Omental fat pad (tissue), 4 donors: ENCODE measurements at places on chromosomes 2 and 18.

GRCh38 chr2:30089171-30089570 lies 57.6 kb upstream of the YPEL5 start:
- DNase-seq: no peak

- no peak for DNase-seq
These were observed 481.4 kb downstream of the CMPK2 start for GRCh38 chr2:6384341-6384740.

GRCh38 chr2:15042801-15043217 lies 410.3 kb downstream of the LRATD1 start:
- no peak for DNase-seq

DNA sequence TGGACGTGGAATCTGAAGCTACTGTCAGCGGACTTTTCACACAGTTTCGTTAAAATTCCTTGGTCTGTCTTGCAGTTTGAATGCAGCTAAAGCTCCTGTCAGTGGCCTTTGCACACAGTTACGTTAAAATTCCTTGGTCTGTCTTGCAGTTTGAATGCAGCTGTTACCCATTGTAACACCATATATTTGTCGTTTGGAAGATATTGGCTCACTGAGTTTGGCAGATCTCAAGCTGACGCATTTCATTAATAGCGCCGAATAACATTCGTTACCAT lies 1.0 kb downstream of the LIMS1 start:
- DNase-seq: no peak

GRCh38 chr18:44258086-44258485 lies 422.6 kb upstream of the SETBP1 start:
- DNase-seq: no peak

- DNase-seq: no peak
These were observed 1.4 kb downstream of the SP110 start for GRCh38 chr2:230218421-230218820.

GRCh38 chr2:34379586-34379985 lies 780.5 kb upstream of the FAM98A start:
- DNase-seq: no peak

- no peak for DNase-seq
These were observed 72.8 kb upstream of the FANCL start for GRCh38 chr2:58313926-58314325.

- DNase-seq: no peak
These were observed 71.7 kb downstream of the POLR1A start for GRCh38 chr2:86033751-86034692.

GRCh38 chr2:48134704-48135103 lies 228.4 kb upstream of the FBXO11 start:
- DNase-seq: no peak

- no peak for DNase-seq
These were observed 27.3 kb downstream of the PLA2R1 start for GRCh38 chr2:160035125-160035524.

GRCh38 chr2:6880200-6880733 lies 2.7 kb downstream of the RSAD2 start:
- no peak for DNase-seq

- DNase-seq: no peak
These were observed 79.6 kb upstream of the LAPTM4A start for GRCh38 chr2:20130821-20131645.

DNA sequence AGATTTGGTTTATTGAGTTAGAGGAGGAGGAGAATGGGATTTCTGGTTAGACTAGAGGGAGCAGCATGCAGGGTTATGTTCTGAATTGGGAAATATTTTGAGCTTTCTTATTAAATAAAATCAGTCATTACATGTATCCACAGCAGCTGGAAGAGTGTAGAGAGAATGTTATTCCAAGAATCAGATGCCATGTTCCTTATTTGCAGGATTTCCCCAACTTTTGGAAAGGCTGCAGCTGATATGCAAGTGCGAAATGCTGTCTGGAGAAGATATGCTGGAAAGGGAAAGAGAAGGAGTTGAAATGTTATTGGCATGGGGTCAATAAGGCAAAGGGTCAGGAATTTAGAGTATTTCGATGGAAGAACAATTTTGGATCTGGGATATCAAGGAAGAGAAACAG lies 255.8 kb downstream of the MTX2 start:
- DNase-seq: no peak

DNA sequence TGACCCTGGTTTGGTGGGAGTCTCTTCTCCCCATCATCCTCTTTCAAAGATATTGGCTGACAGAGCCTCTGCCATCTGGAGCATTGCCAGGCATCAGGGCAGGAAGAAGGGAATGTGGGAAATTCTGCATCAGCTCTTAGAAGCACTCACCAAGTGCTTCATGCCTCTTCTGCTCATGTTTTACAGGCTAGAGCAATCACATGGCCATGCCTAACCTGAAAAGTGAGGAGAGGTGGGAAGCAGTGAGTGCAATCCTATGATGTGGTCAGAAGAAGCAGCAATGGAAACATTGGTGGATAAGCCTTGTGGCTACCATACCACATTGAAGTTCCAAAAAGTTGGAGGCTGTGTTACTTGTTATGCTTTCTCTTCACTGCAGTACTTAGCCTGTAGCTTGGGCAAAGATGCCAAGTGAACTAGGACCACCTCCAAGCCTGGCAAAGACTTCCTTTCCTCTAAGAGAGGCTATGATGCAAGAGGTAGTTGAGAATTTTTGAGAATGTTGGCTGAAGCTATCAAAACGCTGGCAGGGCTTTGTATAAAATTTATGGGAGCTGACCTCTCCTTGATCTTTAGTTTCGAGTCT lies 64.1 kb downstream of the BCL2L11 start:
- DNase-seq: no peak

GRCh38 chr18:23306822-23307221 lies 146.3 kb upstream of the RIOK3 start:
- DNase-seq: no peak

- no peak for DNase-seq
These were observed 6.0 kb upstream of the SLC39A10 start for GRCh38 chr2:195651046-195651445.

GRCh38 chr2:236536727-236537398 lies 32.8 kb upstream of the ACKR3 start:
- DNase-seq: no peak

DNA sequence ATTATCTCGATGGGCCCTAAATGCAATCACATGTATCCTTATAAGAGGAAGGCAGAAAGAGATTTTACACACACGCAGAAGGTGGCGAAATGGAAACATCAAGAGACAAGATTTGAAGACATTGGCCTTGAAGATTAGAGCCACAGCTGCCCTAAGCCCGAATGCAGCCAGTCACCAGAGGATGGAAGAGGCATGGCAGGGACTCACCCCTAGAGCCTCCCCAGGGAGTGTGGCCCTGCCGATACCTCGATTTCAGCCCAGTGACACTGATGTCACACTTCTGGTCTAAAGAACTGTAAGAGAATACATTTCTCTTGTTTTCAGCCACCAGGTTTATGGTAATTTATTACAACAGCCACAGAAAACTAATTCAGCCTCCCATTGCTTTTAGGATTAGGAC lies 17.4 kb downstream of the TTC39C start:
- no peak for DNase-seq

GRCh38 chr18:37667836-37668235 lies 102.2 kb upstream of the CELF4 start:
- DNase-seq: no peak

DNA sequence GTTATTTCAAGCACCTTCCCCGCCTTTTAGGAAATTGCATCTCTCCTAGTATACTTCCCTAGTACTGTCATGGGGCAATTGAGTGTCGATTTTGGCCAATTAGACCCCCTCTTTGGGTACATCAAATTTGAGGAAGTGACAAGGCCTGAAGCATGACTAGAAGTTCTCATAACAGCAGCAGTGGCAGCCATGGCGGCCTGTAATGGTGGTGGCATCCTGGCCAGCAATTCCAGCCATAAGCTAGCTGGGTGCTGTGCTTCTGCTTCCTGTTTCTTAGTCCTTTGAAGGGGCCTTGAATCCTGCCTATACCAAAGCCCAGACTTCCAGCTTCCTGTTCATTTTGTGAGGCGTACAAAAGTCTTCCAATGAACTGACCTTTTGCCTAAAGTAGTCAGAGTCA lies 523.1 kb downstream of the PLCL1 start:
- DNase-seq: no peak

DNA sequence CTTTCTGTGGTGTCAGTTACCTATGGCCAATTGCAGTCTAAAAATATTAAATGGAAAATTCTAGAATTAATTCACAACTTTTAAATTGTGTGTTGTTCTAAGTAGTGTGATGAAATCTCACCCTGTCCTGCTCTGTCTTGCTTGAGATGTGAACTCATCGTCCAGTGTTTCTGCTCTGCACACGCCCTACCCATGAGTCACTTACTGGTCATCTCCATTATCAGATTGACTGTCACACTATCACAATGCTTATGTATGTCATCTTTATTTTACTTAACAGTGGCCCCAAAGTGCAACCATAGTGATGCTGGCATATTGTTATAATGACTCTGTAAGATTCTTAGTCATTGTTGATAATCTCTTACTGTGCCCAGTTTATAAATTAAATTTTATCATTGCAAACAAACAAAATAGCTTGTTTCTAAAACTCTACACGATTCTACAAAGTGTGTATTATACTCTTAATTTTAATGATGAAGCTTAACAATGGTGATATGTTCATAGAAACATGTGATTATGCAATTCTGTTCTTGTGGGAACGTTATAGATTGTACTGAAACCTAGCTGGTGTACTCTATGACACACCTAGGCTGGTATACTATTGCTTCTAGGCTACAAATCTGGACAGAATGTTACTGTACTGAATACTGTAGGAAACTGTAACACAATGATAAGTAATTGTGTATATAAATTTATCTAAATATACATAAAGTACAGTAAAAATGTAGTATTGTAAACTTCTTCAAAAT lies 1086.8 kb upstream of the PIK3C3 start:
- DNase-seq: no peak

GRCh38 chr18:63505566-63506335 lies 29.0 kb downstream of the SERPINB5 start:
- no peak for DNase-seq

DNA sequence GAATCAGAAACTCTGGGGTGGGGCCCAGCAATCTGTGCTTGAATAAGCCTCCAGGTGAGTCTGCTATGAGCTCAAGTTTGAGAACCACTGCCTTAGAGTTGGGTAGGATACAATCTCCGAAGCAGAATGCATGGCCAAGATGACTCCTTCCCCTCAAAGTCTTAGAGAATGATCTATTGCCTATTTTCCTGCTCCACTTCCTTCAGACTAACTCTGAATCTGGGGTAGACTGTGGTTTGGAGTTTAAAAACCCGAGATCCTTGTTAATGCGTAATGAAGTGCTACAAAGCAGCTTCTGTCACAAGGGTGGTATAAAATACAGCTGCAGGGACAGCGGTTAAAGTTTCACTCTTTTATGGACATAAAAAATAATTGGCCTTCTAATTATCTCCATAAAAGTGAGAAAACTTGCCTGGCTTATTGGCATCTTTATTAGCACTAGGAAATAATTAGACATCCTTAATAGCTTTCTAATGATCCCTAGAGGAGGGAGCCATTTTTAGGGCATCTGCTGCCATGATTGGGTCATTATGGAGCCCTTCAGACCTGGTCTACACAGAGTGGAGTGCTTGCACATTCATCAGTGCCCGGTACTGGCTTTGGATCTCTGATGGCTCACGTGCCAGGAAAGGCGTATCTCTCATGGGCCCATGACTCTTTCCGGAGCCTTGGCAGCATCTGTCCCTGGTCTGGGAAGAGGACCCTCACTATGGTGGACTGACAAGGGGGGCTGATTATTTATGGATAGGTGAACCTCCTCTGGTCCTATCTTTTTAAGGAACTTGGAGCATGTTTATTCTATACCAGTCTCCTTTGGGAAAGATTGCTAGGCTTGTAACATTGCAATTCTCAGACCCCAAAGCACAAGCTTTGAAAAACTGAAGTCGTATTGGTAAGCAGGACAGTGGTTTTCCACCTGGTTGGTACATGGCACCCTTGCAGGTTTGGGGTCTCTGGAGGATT lies 28.2 kb downstream of the SIX2 start:
- no peak for DNase-seq

GRCh38 chr2:43343573-43344304 lies 117.3 kb upstream of the ZFP36L2 start:
- peak; percentile 55 for DNase-seq

- DNase-seq: no peak
These were observed 69.0 kb downstream of the TXNL1 start for GRCh38 chr18:56569416-56569815.

DNA sequence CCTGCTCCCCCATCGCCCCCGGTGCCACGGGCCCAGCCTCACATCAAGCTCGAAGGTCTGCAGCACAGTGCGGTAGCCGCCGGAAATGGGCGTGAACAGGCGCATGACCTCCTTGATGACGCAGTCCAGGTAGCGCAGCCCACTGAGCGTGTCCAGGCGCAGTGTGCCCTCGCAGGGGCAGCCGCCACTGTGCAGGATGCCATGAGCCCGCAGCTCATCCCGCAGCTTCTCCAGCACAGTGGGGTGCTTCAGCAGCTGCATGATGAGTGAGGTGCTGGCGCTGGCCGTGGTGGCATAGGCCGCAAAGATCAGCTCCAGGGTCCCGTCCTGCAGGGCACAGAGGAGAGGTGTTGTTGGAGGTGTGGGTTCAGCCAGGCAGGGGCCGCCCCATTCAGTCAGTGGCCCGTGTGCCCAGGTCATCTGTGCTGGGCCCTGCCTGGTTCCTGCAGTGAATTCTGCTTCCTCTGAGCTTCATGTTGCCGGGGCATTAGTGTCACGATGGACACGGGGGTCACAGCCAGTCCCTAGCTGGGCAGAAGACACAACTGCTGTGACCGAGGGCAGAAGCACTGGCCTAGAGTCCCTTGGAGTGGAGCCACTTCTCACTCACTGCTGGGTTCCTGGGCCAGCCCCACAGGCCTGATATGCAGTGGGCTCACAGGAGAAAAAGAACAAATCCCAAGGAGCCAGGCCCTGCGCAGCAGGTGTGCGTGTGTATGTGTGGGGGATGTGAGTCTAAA lies 14.5 kb downstream of the CYP26B1 start:
- peak; percentile 14 for DNase-seq

DNA sequence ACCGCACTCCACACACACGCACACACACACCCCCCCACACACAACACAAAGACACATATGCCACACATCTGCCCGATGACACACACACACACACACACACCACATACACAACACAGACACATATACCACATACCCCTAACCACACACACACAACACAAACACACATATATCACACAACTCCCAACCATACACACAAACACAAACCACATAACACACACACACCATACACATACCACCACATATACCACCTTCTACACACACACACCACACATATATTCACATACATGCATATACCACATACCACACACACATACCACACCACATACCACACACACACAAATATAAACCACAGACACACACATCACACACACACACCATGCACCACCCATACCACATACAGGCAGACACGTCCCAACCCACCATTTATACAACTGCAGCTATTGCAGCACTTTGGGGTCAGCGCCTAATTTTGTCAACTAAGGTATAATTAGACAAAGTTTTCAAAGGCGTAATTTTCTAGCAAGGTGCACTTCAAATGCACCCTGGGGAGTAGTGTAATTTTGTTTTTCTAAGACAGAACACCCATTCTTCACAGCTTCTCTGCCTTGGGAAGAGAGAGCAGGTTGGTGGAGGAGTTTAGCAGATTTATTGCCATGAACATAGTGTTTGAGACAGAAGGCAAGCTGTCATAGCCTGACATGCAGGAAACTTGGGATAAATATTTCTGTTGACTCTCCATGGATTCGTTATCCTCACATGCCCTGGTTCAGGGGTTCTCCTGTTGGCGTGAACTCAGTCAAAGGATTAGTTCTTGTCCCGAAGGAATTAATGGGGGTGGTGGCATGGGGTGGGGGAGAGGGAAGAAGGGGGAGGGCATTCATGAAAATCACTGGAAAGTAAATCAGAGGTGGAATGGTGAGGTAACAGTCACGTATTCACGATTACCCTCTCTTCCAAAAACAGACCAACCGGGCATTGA lies 416.1 kb downstream of the LPIN1 start:
- no peak for DNase-seq

- DNase-seq: no peak
These were observed 166.1 kb downstream of the ASXL3 start for GRCh38 chr18:33744032-33744697.
